ENCODE measurements at places on chromosomes 5 and 9. TPM values are rescaled to one million over a fixed set of nuclear protein-coding genes. Genes with fewer than 3 reads are reported as not detected.

Gene GFI1B
- not detected for total RNA-seq

GRCh38 chr9:93869088-93869487, 86.1 kb downstream of the BARX1 start:
- no peak for DNase-seq

Gene WWC1
- total RNA-seq = 94.5 TPM

GRCh38 chr9:113564498-113565237, 101.1 kb downstream of the RGS3 start:
- DNase-seq = no peak

Gene CRB2
- total RNA-seq = 0.14 TPM

GRCh38 chr5:134463176-134463720, 51.6 kb upstream of the CDKN2AIPNL start:
- DNase-seq = no peak

DNA sequence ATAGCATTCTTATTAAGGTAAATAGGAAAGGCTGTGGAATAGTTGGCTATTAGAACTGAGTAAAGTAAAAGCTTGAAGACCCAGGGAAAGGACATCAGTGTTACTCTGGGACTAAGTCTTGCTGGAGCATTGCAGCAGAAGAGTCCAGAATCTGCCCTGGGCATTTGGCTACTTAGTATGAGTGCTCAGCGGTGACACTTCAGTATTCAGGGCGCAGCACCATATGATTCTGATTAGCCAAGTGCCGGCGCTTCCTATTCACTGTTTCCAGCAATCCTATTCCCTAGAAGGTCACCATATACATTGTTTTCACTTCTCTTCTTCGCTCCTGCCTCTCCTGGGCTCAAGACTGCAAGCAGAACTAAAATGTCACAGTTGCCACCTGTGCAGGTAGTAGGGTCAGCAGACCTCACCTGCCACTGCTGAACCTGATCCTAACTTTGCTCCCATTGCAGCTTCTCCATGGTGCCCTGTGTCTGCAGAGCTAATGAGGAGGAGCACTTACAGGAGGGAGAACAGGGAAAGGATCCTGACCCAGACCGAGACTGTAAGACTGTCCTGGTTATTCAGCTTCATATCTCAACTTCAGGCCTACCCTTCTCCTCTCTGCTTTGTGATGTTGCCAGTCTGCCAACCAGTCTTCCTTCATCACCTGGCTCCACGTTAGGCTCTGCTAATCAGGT, 313.6 kb upstream of the PIK3R1 start:
- DNase-seq = no peak

DNA sequence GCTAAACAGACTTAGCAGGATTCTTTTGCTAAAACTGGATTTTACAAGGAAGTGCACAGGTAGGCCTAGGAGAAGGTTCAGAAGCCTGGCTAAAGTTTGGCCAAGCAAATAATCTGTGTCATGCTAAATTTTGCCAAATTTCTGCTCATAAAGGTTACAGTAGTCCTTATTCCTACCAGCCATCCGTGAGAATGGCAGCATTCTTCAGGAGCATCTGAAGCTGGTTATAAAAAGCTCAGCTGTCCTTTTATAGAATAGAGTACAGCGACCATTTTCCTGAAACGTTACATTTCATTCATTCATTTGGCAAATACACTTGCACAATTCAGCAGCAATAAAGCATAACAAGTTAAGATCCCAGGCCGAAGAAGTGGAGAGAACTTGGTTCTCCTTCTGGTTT, 6.9 kb downstream of the GSN start:
- no peak for DNase-seq

DNA sequence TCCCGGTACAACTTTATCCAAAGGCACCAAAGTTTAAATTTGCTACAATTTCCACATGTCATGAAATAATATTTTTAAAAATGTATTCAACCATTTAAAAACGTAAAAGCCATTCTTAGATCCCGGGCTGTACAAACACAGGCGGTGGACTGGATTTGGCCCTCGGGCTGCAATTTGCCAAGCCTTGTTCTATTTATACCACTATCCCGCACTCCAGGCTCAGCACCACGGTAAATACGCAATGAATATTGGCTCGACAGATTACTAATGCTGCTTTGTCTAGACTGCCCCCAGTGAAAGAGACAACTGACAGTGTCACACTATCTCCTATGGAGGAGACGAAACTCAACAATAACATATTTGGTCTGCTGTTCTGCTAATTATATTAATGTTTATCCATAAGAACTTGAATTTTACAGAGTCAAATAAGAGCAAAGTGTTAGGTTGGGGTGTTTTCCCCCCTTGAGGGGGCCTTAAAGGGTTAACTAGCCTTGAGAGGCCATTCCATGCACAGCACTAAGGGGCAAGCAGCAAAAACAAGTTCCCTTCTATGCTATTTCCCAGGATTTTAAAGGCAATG, 98.1 kb downstream of the MARCHF11 start:
- no peak for DNase-seq

Gene CDH18
- not detected for total RNA-seq

GRCh38 chr5:160441311-160441781, 19.7 kb downstream of the PTTG1 start:
- DNase-seq = no peak

DNA sequence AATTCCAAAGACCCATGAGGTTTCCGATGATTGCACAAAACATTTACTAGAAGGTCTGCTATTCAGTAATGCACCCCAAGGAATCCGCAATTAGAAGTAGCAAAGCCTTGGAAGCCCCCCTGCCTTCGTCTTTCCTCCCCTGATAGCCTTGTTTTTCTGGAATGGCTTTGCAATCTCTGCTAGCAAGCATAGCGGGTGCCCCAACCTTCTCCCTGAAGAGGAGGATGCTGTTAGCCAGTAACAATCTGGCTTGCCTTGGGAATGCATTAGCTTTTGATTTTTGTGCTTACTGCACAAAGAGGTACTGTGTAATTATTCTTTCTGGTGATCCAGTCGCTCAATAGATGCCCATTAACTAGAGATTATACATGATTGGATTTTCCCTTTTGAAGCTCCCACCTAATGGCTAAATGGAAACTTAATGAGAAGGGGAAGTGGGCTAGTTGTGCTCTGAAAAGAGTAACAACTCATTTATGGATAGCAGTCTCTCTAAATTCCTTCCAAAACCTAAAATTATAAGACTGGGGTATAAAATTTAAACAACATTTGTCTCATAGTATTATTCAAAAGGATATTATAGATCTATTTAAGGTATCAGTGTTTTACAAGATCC, 91.6 kb downstream of the FBXW11 start:
- no peak for DNase-seq

- DNase-seq = no peak
Observed at GRCh38 chr9:89706731-89707191, 101.9 kb downstream of the GADD45G start.

GRCh38 chr5:87729781-87730180, 317.1 kb upstream of the CCNH start:
- no peak for DNase-seq

- no peak for DNase-seq
Observed at GRCh38 chr9:33742519-33742918, 52.8 kb upstream of the PRSS3 start.

Gene KIF24
- 5.2 TPM for total RNA-seq

DNA sequence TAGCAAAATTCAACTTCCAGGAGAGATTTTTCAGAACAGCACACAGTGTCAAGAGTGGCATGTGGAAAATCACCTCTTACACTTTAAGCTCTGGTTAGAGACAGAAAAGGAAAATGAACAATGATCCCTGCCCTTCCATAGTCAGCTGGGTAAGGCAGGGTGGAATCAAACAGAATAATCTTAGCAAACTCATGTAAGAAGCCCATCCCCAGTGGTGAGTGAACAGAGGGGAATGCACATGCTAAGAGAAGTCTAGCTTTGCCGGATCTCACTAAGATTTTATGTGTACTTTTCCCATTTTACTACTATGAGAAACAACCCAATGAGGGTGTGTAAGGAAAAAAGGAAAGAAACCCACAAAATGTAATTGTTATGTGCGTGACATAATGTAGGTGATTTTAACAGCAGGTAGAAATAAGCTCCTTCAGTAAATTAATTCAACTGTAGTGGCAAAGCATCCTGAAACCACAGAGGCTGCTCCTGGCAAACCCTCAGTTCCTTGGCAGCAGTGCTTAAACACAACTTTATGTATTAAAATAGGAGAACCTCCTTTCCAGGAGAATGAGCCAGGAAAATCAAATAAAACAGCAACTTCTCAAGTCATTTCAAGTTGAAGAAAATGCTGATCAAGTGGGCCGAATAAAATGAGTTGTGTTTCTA, 366.0 kb upstream of the TRPC7 start:
- no peak for DNase-seq

DNA sequence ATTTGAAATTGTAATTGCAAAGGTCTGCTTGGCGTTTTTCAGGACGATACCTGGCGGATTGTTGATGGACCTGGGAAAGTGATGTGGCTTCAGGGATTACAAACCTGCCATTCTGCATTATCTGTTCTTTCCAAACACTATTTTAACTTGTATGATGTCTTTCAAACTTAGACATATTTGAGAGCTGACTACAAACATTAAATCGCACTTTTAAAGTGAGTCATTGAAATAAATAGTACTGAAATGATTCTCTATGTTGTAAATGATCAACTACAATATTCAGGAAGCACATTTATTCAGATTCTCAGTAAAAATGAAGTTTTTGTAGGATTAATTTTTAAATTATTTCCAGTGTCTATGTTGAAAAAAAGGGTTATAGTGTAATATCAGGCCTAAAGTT, 32.3 kb upstream of the TMEM171 start:
- DNase-seq = no peak

GRCh38 chr5:16740811-16741392, 124.1 kb upstream of the RETREG1 start:
- no peak for DNase-seq

DNA sequence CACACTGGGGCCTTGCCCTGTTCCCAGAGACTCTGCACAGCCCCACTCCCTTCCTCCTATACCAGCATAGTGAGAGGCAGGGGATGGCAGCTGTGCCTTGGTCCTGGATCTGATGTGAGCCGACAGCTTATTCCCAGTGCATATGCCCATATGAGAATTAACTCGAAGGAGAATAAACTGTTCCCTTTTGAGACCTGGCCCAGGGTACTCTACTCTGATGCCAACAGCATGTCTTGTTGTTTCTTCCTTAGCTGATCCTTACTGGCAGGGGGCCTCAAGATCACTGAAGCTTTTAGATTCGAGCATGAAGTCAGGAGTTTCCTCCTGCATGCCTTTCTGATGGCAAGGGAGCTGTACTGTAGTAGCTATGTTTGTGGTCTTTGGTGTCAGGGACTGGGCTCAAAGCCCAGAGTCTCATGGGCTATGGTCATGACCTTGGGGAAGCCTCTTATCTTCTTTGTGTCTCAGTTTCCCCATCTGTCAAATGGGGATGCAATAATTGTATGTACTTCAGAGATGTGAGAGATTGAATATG, 57.1 kb downstream of the DOCK2 start:
- no peak for DNase-seq

DNA sequence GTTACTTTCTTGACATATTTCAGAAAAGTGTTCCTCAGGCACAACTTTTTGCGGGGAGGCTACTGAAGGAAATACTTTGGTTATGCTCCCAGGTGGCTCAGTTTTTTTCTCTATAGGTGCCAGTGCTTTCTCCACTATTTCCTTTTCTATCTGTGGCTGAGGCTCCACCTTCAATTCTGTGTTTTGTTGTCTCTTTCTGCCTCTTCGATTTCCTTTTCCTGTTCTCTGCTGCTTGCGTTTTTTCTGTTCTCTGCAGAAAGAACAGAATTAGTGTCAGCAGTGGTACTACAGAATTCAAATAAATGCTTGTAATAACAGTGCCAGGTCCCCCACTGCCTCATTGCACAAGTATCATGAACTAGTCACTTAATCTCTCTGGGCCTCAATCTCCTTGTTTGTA, 7.0 kb downstream of the HEMGN start:
- DNase-seq = no peak

GRCh38 chr9:8738945-8739344, 939.4 kb upstream of the DMAC1 start:
- no peak for DNase-seq

DNA sequence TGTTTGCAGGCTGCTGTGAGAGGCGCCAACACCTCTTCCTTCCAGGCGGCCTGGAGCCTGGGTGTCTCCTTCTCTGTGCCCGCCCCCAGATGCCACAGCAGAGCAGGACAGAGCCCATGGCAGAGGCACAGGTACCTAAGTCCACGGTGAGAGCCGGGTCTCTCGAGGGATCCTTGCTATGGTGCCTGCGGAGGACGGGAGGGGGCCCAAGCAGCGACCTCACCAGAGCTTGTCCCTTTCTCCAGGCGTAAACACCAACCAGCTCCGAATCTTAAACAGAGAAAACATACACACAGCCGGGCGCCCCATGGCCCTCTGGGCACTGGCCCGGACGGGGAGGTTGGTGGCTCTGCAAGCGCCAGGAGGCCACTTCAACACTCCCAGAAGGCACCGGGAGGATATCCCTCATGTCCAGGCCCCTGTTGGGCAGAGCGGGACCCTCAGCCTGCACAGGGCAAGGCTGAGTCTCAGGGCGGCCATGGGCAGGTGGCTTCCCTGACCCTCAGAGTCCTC, 11.8 kb downstream of the CCDC187 start:
- DNase-seq = no peak

DNA sequence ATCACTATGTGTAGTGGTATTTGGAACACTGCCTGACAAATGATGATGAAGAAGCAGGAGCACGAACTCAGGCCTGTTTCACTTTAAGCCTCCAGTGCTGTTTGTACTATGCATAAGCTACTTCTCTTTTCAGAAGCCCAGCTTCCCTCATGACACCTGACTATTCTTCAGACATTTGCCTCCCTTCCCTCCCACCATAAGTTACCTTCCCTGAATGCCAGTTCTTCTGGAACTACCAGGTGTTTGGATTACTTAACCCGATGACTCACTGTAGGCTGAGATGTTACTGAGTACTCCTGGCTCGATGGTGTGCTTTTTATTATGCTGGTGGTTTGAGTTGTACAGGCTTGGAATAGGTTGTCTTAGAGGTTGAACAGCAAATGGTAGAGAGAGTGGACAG, 180.0 kb downstream of the SPATA31D1 start:
- peak; percentile 55 for DNase-seq

Gene ZNF622
- 47.2 TPM for total RNA-seq

DNA sequence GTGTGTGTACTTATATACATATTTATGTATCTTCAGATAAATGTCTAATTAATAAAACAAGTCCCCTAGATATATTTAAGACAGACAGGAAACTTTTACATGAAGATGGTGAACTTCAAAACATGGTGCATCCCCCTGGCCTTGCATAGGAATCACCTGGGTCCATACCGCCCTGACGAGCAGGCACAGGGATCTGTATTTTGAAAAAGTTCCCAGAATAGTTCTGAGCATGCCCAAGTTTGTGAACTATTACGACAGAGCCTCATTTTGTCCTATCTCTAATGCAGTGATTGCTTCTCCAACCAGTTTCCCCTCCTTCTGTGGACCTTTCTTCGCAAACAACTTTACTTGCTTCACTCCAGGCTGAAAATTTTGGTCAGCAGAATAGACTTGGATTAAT, 98.1 kb downstream of the APBA1 start:
- no peak for DNase-seq

All from epithelial cell of proximal tubule (primary cell).